PC-9 (cell line): ENCODE measurements at places on chromosomes 12 and 14. TPM values are rescaled to one million over a fixed set of nuclear protein-coding genes. Genes with fewer than 3 reads are reported as not detected.

SERPINA9 gene
- not detected in 2 replicates for total RNA-seq

PDZRN4 gene
- total RNA-seq: not detected in 2 replicates

DNA sequence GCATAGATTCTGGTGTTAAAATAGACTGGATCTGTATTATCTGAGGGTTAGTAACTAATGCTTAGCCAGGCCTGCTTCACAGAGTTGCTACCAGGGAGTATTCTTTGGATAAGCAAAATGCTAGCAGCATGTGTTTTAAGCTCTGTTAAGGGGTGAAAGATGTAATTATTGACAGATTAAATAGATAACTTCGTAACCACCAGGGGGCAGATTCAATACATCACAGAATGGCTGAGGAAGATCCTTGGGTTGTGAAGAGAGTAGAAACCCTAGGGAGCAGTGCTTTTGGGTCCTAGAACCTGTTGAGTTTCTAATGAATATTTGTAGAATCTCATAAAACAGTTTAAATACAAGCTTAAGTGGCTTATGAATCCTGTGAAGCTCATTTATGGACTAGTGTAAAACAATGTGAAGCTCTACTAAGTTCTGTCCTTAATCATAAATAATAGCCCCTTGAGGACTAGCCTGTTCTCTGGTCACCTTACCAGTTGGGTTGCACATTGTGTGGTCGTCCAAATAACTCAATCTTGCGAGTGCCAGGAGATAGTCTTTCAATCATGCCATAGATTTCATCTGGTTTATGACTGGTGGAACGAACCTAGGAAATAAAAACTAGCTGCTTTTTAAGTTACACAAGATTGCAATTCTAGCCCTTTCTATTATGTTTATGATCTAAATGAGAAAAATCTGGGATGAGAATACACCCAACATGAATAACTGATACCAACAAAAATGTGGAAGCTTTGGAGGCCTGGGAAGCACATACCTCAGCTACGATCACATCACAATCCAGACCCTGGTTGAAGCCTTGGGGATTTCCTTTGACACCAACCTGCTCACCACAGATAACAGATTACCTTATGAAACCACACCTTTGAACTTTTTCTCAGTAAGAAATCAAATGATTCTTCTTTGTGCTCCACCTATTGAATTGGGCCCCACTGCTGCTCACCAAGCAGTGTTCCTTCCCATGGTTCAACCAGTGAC lies 12.3 kb downstream of the METTL3 start:
- DNase-seq: no peak

DNA sequence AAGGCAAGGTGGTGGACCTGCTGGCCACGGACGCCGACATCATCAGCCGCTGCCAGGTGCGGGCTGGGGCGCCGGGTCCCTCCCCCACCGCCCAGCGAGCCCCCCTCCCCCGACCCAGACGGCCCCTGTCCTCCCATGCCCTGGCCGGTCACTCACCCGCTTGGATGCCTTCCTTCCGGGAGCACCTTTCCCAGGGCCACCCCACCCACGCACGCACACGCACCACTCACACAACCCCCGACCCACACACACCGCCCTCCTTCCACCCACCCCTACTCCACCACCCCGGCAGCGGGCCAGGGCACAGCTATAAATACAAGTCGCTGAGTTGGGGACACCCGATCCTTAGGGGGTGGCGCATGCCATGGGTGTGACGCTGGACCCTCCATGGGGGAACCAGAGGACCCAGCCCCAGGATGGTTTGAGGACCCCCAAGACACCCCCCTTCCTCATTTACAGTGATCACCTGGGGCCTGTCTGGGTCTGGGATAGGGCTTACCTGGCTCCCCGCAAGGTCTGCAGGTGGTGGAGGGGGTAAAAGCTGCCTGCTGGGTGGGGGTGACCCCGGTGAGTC lies 465 bp downstream of the ADSS1 start:
- no peak for DNase-seq

DNA sequence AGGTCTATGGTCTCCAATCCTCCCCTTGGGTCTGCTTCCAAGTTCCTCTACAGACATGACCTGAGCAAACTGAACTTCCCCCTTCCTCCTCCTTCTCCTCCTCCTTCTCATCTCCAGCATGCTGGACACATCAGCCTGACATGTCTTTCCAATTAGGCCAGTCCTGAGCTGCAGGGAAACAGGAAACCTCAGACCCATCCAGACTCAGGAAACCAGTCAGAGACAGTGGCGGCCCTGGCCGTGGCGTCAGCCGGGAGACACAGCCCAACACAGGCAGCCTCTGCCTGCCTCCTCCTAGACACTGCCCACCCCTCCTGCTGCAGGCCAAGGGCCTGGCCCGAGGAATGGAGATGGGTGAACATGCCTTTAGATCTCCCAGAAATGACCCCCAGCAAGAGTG lies 468.8 kb downstream of the BCL11B start:
- DNase-seq: no peak

- no peak for DNase-seq
Measured at GRCh38 chr12:23948291-23948690, 1.2 kb downstream of the SOX5 start.

DNA sequence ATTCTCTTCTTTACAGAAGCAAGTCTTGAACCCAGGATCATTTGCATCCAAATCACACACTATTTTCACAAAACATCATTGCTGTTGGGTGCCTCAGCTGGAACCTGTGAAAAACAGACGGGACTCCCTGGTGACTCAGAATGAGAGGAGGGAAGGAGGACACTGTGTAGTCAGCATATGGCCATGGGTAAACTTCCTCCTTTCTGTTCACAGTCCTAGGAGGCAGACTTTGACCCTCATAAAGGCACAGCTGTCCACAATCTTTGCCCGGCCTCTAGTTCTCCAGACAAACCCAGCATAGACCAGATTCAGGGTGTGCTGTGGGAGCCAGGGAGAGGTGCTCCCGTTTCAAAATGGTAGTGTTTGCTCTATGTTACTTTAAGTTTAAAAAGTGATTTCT lies 62.0 kb downstream of the DYRK2 start:
- DNase-seq: no peak

DNA sequence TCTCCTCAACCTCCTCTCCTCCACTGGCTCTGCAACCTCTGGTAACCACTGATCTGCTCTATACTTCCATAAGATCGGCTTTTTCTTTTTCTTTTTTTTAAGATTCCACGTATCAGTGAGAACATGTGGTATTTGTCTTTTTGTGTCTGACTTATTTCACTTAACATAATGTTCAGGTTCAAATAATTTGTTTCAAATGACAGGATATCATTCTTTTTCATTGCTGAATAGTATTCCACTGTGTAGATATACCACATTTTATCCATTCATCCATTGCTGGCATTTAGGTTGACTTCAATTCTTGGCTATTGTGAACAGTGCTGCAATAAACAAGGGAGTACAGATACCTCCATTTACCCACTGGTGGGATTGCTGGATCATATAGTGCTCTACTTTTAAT lies 40.5 kb downstream of the NCKAP5L start:
- DNase-seq: no peak
